ENCODE measurements at places on chromosomes 1 and 21.

DNA sequence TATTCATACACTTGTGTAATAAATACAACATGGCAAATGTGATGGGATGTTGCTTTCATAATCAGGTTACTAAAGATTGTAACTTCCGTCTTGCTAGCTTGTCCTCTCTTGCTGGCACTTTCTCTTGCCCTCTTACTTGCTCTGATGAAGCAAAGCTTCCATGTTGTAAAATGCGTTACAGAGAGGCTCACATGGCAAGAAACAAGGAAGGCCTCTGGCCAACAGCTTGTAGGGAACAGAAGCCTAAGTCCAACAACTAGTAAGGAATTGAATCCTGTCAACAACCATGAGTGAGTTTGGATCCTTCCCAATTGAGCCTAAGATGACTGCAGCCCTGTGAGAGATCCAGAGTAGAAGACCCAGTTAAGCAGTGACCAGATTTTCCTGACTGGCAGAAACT, 15.4 kb downstream of the TMED5 start:
- DNase-seq, result no peak

DNA sequence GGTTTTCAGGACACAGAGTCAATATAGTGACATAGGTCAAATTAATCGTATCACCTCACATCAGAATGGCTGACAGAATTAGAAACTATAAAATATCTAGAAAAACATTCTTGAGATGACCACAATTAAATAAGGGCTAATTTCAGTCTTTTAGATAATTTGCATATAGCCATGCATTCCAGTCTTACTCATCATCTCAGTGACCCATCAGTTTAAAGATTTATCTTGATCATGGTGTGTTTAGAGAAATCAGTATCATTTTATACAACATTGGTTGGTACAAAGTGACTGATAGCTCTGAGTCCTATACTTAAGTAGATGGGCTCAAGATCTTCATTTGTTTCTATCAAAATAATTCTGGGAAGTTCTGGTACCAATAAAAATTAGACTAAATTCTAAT, 262.3 kb upstream of the SNX7 start:
- DNase-seq, result no peak

GRCh38 chr1:17525996-17526686, 13.4 kb upstream of the ARHGEF10L start:
- DNase-seq, result peak; percentile 26

GRCh38 chr1:222523852-222524251, 24.1 kb downstream of the HHIPL2 start:
- no peak for DNase-seq

DNA sequence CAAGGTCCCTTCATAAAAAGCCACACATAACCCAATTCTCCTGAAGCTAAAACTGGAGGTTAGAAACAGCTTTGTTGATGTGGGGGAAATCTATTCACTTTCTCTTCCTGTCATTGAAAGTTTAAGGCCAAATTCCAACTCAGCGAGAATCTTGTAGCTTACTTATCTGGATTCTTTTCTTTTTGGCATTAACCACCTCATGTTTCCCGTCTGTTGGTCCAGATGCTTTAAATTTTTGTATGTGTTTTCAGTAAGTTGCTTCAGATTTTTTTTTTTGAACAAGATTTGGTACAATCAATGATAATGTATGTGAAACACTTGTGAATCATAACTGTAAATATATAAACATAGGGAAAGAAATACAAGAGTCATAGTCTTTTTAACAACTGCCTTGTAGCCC, 33.7 kb upstream of the NEK7 start:
- peak; percentile 66 for DNase-seq

GRCh38 chr1:222657899-222658298, 40.0 kb downstream of the MIA3 start:
- DNase-seq, result no peak

DNA sequence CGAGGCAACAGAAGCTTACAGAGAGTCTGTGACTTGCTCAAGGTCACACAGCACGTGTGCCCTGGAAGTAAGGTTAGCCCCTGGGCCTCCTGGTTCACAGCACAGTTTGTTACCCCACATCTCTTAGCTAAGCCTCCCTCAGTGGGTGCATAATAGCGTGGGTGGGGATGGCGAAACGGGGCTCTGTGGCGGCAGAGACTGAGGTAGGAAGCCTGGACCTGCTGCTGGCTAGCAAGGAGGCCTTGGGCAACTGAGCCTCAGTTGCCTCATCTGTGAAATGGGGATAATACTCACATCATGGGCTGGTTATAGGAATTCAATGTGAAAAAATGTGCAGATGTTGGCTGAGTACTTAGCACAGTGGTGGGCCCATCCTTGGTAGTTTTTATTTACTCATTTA, 596 bp downstream of the PADI4 start:
- DNase-seq, result no peak

DNA sequence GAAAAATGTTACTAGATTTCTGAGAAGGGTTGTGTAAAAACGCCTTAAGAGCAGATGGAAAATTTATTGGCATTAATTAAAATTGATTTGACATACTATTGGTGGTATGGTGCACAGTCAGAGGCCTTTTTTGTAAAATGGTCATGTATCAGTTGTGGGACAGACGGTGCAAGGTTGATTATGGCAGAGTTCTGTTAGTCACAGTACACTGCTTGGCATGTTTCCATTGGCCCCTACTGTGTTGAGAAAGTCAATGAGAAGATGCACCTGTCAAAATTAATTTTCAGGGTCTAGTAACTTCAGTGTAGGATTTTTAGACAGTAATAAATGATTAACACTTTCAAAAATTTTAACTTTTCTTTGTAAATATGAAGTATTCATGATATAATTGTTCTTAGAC, 4.4 kb downstream of the B3GALT2 start:
- no peak for DNase-seq

- no peak for DNase-seq
Measured at GRCh38 chr1:103859721-103860120, 110.0 kb downstream of the AMY1C start.

DNA sequence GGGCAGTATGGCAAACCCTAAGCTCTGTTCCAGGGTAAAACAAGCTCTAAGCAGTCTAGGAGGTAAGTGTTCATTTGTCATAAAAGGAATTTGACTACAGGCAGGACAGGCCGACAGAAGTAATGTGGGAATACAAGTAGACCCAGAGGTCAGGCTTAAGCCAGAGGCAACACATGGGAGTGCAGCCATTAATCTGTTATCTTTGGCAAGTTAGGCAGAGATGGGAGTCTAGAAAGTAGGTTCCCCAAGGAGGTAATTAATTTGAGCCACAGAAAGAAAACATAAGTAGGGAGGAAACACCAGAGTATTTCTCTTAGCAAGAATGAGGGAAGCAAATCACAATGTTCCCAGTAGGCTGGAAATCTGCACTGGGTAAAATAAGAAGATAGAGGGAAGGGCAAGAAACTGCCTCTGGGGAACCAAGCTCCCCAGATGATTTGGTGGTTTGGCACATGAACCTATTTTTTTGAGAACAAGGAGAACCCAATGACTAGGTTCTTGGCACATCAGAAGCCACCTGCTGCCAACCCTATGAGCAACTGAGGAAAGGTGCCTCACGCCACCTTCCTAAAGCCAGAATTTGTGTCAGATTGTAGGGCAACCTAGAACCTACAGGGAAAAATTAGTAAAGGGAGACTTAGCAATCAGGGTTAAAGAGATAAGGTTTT, 636.4 kb upstream of the PLXNA2 start:
- DNase-seq, result peak; percentile 30

GRCh38 chr1:3695326-3696217, 43.3 kb downstream of the TP73 start:
- peak; percentile 15 for DNase-seq

DNA sequence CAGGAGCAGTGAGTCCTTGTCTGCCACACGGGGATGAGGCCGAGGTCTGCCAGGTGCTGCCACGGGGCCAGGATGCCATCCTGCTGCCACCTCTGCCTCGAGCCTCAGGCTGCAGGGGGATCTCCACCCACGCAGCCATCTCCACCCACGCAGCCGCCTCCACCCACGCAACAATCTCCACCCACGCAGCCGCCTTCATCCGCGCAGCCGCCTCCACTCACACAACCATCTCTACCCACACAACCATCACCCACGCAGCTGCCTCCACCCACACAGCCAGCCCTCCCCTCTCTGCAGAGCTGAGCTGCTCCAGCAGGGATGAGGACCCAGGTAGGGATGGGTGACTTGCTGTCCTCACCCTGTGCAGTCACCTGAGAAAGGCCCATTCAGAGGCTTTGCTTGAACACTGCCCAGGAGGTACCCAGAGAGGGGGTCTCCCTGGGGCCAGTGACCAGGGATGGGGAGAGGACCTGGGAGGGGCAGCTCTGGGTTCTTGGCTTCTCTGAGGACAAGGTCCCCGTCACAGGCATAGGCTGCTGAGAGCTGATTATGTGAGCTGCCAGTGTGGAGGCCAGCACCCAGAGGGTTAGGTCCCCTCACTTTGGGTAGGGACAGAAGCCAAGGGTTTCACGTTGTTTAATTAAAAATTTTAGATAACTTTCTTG, 46.6 kb upstream of the TTC34 start:
- no peak for DNase-seq

- DNase-seq, result no peak
Measured at GRCh38 chr1:17355898-17356297, 16.1 kb upstream of the PADI6 start.

- DNase-seq, result no peak
Measured at GRCh38 chr1:60034999-60035398, 38.6 kb downstream of the C1orf87 start.

GRCh38 chr1:198623752-198624647, 14.8 kb upstream of the PTPRC start:
- DNase-seq, result no peak

DNA sequence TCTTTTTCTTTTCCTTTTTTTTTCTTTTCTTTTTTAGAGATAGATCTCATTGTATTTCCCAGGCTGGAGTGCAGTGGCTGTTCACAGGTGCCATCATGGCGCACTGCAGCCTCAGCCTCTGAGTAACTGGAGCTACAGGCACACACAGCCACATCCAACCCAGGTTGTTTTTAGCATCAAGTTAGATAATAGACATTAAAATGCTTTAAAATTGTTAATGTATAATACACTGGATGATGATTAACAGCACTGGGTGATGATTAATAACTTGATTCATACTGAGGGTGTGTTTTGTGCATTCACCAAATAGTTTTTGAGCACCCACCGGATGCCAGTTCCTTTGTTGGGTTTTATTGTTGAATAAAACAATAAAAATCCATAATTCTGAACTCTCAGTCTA, 75.2 kb downstream of the BEND5 start:
- DNase-seq, result no peak

DNA sequence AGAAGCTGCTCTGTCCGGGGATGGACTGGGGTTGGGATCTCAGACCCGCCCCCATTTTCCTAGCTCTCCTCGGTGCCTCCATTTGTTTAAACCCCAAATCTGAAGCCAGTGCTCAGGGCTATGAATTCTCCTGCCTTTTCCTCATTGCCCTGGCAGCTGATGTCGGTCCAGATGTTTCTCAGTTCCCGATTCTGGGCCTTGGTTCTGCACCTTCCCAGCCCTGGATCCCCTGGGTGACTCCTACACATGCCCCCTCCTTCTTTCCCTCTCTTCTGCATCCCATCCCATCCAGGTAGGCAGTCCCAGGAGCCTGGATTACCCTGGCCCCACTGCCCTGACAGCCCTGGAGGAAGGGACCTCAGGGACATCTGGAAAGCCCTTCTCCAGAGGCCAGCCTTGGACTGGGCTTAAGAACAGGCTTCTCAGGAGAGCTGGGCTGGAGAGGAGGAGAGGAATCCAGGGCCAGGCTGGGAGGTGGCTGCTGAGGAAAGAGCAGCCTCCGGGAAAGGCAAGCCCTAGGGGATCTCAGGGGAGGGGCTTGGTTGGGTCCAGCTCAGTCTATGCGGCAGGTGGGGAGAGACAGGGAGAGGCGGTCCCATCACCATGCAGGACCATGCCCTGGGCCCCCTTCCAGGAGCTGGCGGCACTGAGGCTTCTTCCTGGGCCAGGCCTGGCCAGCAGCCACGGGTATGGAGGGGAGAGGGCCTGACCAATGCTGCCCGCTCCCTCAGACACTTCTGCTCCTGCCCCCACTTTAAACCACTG, 6.8 kb upstream of the EPS8L3 start:
- DNase-seq, result no peak

- DNase-seq, result no peak
Measured at GRCh38 chr1:204983881-204984280, 59.1 kb upstream of the CNTN2 start.

- DNase-seq, result no peak
Measured at GRCh38 chr1:187836557-187836956, 1007.8 kb downstream of the PLA2G4A start.

DNA sequence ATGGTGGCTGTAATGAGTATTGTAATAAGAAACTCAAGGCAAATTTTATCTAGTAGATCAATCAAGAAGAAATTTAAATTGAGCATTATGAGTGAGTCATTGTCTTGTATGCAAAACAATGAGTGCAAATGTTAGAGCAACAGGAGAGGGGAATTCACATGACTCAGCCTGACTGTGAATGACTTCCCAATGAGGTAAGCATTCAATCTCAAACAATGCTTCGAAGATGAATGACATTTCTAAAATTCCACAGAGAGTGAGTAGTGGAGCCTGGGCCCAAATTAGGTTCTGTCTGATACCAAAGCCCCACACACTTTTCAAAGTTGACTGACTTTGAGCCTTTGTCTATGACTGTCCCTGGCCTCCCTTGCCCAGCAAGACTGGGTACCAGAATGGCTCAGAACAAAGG, 738.0 kb downstream of the PTPRU start:
- peak; percentile 64 for DNase-seq

- DNase-seq, result no peak
Measured at GRCh38 chr1:231233735-231234417, 7.1 kb upstream of the GNPAT start.

- no peak for DNase-seq
Measured at GRCh38 chr1:105087506-105087905, 1337.8 kb downstream of the AMY1C start.

DNA sequence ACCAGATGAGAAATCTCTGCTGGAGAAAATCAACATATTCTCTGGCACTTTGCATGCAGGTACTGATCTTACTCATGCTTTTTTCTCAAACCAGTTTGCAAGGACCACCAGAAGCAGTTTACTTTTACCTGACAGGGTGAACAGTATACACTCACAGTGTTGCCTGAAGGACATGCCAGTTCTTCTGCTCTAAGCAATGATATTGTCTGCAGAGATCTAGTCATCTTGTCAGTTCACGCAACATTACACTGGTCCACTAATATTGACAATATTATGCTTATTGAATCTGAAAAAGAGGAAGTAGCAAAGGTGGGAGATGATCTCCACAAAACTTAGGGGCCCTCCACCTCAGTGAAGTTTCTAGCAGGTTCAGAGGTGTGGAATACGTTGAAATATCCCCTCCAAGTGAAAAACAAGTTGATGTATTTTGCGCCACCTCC, 3.8 kb upstream of the S100B start:
- DNase-seq, result no peak
